Gastroesophageal sphincter (tissue), 4 donors: ENCODE measurements at places on chromosomes 12 and 14. TPM values are rescaled to one million over a fixed set of nuclear protein-coding genes. Genes with fewer than 3 reads are reported as not detected.

- ATAC-seq = no peak
Measured at GRCh38 chr14:75732888-75733287, 71.8 kb downstream of the TTLL5 start.

- no peak for ATAC-seq
Measured at GRCh38 chr12:4151362-4152121, 122.0 kb upstream of the CCND2 start.

The FAM186B gene
- total RNA-seq = 0.69 TPM

The OR8S1 gene
- not detected for total RNA-seq

- no peak for ATAC-seq
Measured at GRCh38 chr12:81859521-81859920, 100.4 kb upstream of the PPFIA2 start.

GRCh38 chr12:8899830-8900229, 14.5 kb upstream of the PHC1 start:
- ATAC-seq = no peak

The ERBB3 gene
- 41.1 TPM for total RNA-seq

- peak; percentile 23 for ATAC-seq
Measured at GRCh38 chr12:12909995-12910420, 18.6 kb downstream of the GPRC5A start.

- no peak for ATAC-seq
Measured at GRCh38 chr14:101501341-101501740, 60.0 kb upstream of the DIO3 start.

- no peak for ATAC-seq
Measured at GRCh38 chr14:104115691-104116287, 22.6 kb upstream of the KIF26A start.

DNA sequence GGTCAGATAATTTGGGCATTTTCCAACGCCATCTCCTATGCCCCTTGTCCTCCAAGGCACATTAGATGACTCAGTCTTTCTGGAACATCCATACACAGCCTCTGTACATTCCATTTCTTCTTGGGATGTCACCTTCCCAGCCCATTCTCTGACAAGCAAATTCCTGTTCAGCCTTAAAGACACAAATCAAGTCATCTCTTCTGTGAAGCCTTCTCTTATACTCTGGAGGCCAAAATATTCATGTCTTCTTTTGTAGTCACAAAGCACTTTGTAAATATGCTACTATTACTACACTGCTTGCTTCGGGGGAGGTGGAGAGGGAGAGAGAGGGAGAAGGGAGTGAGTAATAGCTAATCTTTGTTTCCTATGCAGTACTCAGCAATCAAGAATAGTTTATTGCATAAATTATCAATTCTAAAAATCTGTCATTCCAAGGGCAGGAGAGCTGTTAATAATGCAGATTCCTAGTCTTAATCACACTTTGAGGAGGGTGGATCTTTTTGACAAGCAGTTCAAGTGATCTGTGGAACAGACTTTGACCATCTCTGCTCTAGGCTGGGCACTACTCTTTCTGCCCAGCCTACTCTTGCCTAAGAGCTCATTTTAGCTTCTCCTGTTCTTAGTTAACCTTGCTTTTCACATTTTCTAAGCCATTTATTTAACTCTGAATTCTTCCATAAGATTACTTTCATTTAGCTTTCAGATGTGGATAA, 27.9 kb downstream of the KCNMB4 start:
- ATAC-seq = no peak

GRCh38 chr12:110756611-110757010, 13.9 kb upstream of the PPP1CC start:
- no peak for ATAC-seq

The TBPL2 gene
- total RNA-seq = not detected

DNA sequence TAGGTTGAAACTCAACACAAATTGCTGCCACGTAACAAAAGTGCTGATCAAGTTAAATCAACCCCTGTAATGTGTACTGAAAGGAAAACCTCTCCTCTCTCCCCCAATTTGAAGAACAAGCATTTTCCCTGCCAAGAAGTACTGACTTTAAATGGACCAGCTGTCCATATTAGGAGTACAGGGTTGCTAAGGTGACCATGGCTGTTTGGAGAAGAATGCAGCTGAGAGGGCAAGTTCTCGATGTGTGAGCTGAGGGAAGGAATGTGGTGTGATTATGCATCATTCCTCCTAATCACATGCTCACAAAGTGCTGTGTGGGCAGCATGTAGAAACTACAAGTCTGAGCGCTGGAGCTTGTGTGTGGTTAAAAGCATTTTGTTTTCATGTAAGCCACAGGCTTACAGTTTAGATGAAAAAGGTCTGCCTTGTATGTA, 50.9 kb upstream of the CCT2 start:
- ATAC-seq = peak; percentile 100

GRCh38 chr12:118220702-118221101, 84.8 kb downstream of the PEBP1 start:
- no peak for ATAC-seq

DNA sequence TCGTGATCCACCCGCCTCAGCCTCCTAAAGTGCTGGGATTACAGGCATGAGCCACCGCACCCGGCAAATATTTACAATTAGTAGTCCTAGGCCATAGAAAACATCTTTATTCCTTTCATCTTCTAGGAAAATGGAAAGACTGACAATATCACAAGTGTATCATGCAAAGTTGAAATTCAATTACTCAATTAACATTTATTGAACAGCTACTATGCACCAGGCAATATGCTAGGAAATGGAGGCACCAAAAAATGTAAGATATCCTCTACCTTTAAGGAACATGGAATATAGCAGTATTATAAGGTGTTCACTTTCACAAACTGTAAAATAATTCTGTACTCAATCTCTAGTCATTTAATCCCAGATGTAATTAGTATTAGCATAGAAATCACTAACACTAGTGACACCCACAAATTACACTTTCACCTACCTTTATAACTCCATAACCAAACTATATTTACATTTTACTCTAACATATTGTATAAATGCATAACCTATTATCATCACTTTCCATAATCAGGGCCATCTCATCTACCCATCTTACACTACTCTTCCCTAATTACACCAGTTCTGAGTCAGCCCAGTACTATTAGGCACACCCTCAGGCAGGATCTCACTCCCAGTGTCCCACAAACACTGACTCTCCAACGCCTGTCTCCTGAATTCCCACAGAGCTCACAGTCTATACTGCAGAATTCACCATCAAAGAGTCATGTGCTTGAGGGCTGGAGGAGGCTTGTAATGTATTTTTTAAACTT, 10.4 kb downstream of the CORO1C start:
- ATAC-seq = peak; percentile 46

The NOVA1 gene
- 18.2 TPM for total RNA-seq

The MIP gene
- not detected for total RNA-seq

DNA sequence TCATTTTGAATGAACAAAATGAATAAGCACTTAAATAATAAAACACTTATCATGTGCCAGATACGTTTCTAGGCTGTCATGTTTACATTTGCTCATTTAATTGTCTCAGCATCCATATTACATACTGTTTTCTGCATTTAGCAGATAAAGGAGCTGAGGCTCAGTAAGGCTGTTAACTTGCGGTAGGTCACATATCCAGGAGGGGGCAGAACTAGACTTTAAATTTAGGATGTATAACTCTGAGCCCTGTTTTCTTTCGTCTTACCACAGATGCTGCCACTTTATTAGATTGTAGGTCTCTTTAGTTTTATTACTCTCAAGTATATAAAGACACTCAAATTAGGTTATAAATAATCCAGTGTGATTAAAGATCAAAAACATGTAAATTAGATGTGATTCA, 17.7 kb downstream of the IRAK4 start:
- ATAC-seq = no peak

- no peak for ATAC-seq
Measured at GRCh38 chr12:122161682-122162081, 12.3 kb downstream of the IL31 start.

DNA sequence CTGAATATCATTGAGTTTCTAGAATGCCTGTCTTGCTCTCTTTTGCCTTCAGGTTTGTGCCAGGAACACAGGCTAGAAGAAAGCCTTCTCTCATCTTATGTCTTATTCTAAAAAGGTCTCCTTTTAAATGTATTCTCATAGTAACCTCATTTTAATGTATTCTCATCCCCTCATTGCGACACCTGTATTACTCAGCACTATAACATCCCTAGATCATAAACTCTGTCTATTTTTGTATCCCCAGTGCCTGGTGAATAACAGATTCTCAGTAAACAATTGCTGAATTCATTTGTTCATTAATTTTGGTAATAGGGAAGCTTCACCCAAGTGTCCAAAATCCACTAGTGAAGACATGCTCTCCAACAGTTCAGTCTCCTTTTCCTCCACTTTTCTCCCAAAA, 8.8 kb upstream of the LRRK2 start:
- no peak for ATAC-seq

GRCh38 chr12:51062631-51063397, 14.7 kb downstream of the LETMD1 start:
- ATAC-seq = no peak

GRCh38 chr12:54605138-54605970, 16.9 kb upstream of the PPP1R1A start:
- no peak for ATAC-seq

The SERPINA9 gene
- total RNA-seq = not detected

GRCh38 chr12:110913119-110914056, 7.0 kb downstream of the MYL2 start:
- ATAC-seq = no peak

The RNASE3 gene
- not detected for total RNA-seq

DNA sequence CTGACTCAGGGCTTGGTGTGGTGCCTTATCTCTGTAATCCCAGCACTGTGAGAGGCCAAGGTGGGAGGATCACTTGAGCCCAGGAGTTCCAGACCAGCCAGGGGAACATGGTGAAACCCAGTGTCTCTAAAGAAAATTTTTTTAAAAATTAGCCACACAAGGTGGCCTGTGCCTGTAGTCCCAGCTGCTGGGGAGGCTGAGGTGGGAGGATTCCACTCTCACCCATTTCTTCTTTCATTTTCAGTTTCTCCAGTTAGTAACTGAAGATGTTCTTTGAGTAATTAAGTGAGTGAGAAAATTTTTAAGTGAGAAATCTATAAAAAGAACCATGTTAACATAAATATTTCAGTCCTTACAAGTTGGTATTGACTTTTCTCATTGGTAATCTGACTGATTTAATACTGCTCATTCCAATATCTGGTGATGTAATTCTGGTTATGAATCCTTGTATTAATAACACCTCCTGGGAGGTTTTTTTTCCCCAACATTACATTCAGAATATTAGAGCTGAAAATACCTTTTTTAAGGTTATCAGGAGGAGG, 6.1 kb downstream of the METTL3 start:
- ATAC-seq = no peak

- ATAC-seq = no peak
Measured at GRCh38 chr12:82600379-82600778, 86.3 kb upstream of the TMTC2 start.

The ZNF891 gene
- 2.8 TPM for total RNA-seq

DNA sequence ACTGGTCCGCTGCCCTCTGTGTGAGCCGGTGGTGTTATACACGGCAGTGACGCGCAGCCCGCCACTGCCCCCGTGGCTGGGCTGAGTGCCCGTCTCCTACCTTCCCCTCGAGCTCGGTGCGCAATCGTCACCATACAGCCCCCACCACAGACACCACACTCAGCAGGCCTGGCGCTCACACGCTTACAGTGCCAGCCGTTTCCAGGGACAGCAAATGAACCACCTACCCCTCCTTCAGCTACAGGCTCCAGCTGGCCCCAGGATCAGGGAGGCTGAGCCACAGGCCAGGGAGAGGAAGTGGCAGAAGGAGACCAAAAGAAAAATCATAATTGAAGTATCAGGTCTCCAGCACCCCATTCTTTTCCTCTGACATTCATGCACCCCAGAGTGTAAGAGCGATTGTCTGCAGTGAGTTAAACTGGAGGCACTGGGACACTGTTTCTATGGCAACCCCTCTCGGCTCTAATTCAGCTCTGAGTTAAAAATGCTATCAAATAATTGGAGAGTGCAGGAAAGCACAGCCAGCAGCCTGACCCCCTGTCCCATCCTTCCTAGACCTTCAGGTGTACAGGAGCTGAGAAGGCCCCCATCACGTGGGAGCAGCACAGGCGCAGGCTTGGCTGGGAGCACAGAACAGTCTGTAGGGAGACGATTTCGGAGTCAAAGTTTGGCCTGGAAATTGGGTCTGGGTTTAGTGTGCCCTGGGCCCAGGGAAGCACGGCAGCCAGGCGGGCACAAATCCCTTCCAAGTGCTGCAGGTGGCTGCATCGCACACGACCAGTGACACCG, 18.0 kb downstream of the LRTM2 start:
- ATAC-seq = no peak

- no peak for ATAC-seq
Measured at GRCh38 chr14:79516009-79516408, 695.3 kb downstream of the DIO2 start.
